ENCODE measurements at places on chromosomes 7 and 10.

DNA sequence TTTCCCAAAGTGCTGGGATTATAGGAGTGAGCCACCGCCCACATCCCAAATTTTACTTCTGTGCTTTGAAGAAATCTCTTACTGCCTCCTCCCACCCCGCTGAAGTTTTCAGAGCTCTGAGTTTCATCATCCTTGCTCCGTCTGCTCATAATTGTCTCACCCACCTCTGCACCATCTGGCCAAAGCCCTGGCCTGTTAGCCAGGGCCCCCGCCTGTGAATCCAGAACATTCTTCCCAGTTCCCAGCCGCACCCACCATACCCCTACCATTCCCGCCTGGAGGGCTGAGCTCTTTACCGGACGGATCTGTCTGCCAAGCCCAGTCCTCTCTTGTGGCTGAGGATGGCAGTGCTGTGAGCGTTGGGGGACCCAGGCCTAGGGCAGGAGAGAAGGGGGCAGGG lies 14.5 kb downstream of the SSC4D start:
- DNase-seq, result no peak

DNA sequence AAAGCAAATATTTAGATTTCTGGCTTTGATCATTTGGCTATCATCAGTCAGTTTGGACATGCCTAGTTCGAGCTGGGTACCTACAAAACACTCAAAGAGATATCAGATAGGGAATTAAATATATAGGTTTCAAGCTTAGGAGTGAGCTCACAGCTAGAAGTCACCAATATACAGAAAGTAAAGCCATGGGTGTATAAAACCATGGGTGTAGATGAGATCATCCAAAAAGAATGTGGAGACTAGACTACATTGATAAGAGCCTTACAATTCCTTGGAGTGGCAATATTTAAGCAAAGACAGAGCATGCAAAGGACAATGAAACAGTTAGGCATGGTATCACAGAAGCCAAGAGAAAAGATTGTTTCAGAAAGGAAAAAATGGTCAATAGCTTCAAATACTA lies 7.2 kb upstream of the RALA start:
- no peak for DNase-seq

GRCh38 chr10:17201794-17202116 lies 283 bp upstream of the TRDMT1 start:
- no peak for DNase-seq

DNA sequence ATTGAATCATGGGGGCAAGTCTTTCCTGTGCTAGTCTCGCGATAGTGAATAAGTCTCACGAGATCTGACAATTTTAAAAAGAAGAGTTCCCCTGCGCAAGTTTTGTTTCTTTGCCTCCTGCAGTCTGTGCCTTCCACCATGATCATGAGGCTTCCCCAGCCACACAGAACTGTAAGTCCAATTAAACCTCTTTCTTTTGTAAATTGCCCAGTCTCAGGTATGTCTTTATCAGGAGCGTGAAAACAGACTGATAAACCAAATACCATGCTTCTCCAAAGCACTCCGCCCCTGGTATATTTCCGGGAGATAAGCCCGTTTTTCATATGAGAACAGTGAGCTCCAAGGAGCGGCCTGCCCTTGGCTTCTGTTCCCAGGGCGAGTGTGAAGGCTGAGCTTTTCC lies 118.9 kb downstream of the EVX1 start:
- DNase-seq, result no peak

GRCh38 chr10:28986856-28987255 lies 302.0 kb upstream of the LYZL1 start:
- DNase-seq, result no peak

- DNase-seq, result no peak
These were observed 3.9 kb downstream of the MPP7 start for GRCh38 chr10:28298951-28299350.

GRCh38 chr10:44510379-44511115 lies 125.7 kb upstream of the CXCL12 start:
- DNase-seq, result no peak

GRCh38 chr7:68813551-68814080 lies 784.7 kb upstream of the AUTS2 start:
- DNase-seq, result no peak

GRCh38 chr10:4061441-4061951 lies 276.5 kb upstream of the KLF6 start:
- DNase-seq, result no peak

- peak; percentile 34 for DNase-seq
These were observed 421.4 kb downstream of the SDK1 start for GRCh38 chr7:3722396-3722922.

DNA sequence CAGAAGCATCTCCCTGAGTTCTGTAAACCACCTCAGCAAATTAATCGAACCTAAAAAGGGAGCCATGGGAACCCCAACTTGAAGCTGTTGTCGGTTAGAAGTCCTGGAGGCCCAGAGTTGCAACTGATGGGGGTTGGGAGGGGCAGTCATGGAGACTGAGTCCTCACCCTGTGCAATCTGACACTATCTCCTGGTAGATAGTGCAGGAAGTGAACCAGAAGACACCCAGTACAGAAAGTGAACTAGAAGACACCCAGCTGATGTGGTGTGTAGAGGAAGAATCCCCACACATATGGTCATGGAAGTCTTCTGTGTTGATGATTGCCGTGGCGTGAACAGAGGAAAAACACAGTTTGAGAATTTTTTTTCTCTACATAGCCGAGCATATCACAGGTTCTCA lies 58.8 kb upstream of the SRRM3 start:
- no peak for DNase-seq

DNA sequence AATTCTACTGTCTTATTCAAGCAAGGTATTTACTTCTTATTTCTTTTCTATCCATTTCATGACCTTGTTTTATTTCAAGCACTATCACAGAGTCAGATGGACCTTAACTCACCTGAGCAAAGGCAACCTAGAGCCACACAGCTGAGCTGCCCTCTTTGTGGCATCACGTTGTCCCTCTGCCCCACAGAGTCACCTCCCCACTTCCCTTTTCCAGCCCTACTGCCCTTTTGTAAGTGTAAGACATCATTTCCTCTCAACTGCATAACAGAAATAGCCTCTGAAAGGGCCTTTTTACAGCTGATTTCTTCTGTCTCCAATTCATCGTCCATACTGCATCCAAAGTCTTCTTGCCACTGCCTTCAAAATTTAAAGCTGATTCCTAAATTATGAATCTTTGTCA lies 946.0 kb downstream of the NRG3 start:
- DNase-seq, result no peak

DNA sequence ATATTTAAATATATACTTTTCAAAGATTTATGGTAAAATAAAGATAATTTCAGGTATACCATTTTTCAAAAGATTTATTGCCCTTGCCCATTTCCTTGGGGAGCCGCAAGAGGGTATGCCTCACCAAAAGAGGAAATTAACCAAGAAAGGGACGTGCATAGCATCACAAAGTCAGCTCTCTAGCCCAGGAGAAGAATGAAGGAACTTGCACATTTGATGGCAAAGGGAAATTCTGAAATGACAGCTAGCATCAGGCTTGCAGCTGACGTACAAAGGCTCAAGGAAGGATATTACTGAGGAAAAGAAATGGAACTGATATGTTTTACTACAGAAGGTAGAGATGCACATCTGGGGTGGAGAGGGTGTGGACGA lies 93.6 kb upstream of the RSU1 start:
- DNase-seq, result no peak

DNA sequence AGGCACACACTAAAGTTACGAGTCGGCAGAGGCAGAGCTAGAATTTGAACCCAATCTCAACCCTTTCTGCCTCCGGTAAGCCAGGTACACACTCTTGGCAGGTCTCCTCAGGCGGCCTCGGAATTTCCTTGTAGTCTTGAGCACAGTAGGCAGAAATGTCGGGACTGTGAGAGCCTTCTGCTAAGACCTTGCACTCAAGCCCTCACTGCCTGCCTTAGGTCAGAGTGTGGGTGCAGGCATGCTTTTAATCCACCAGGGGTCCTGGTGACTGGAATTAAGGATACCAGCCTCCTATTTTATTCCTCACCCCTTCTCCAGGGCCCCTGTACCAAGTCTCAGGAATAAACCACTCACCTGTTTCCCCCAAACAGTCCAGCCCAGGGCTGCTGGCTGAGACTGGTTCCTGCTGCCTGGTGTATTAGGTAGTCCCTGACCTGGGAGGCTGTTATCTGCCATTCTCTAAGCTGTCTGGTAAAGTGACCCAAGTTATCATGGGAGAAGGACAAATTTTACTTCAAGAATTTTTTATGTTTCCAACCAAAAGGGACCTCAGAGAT lies 855 bp downstream of the ATP6V1F start:
- no peak for DNase-seq

- DNase-seq, result no peak
These were observed 233.6 kb upstream of the SEMA3E start for GRCh38 chr7:83882551-83882950.

GRCh38 chr10:4359003-4359402 lies 467.0 kb upstream of the AKR1E2 start:
- DNase-seq, result no peak

GRCh38 chr10:33506838-33507661 lies 172.6 kb upstream of the NRP1 start:
- DNase-seq, result no peak

GRCh38 chr10:48725708-48726107 lies 41.0 kb downstream of the WDFY4 start:
- no peak for DNase-seq

GRCh38 chr7:100476903-100477870 lies 1.8 kb downstream of the TSC22D4 start:
- DNase-seq, result no peak

DNA sequence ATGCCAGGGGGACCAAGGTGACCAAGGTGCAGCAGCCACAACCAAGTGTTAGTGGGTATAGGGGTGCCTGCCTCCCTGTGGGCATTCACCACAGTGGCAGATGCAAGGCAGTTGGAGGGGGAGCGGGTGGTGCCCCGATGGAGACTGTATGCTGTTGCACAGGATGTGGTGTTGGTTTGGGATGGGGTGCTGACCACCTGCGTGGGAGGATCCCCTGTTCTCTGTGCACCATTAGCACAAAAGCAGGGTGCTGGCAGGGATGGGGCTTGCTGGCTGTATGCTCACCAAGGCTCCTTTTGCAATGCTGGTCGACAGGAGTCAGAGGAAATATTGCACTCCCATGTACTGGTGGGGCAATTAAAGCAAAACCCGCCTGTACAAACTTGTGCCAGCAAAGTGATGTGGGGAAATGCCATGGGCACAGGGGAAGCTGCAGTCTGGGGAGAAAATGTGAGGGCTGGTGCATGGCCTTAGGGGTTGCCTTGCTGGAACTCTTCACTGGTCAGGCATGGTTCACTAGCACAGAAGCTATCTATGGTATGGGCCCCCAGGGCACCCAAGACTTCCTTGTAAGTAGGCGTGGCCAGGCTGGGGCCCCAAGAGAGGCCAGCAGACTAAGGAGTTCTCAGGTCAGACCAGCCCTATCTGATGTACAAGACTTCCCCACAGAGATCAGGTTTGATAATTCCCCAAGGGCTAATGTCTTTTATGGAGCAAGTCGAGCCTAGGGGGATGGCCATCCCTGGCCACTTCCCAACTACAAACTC lies 51.9 kb upstream of the GNAT3 start:
- no peak for DNase-seq

DNA sequence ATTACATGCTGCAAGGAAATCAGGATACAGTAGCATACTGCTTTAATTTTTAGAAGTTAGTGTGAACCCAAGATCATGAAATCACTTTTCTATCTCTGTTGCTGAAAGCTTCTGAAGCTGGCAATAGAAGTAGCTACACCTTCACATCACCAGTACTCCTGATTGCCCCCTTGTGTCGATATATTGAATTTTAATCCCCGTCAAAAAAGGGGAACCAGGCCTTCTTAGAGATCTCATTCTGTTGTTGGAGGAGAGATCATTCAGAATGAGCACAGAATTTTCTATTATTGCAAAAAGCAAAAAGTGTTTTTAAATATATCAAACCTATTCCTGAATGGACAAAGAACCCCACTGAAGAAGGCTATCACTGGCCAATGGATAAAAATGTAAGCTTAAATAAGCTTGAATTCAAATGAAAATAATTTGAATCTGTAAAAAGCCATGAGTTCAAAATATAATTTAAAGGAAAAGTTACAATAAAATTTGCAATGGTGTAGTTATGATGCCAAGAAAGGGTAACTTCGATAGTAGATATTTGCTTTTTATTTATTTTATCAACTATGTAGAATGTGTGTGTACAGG lies 39.7 kb upstream of the TEX47 start:
- DNase-seq, result peak; percentile 26

- no peak for DNase-seq
These were observed 22.5 kb downstream of the TSPAN13 start for GRCh38 chr7:16776053-16776452.

DNA sequence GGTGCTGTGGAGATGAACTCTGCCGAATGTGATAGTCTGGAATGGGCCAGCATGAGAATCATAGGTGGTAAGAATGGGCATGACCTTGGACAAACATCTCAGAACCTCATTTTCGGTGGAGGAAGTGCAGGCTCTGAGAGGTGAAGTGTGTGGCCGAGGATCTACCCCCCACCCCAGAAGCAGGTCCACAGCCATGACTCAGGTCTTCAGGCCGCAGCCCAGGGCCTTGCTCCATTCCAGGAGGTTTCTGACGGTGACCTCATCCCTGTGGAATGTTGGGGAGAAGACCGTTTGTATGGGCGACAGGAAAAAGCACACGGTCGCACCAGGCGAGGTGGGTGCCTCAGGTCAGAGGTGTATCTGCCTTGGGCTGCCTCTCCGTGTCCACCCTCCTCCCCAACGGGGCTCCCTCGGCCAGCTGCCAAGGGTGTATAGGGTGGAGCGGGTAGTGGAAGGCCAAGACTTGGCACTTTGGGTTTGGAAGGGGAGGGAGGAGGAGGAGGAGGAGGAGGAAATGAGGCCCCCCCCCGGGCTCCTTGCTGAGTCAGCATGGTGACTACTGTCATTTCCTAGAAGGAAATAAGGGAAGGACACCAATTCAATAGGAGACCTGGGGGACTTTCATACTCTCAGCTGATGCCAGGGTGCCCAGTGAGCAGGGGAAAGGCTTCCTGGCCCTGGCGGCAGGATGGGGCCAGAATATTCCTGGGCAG lies 168.0 kb upstream of the RHEB start:
- no peak for DNase-seq

DNA sequence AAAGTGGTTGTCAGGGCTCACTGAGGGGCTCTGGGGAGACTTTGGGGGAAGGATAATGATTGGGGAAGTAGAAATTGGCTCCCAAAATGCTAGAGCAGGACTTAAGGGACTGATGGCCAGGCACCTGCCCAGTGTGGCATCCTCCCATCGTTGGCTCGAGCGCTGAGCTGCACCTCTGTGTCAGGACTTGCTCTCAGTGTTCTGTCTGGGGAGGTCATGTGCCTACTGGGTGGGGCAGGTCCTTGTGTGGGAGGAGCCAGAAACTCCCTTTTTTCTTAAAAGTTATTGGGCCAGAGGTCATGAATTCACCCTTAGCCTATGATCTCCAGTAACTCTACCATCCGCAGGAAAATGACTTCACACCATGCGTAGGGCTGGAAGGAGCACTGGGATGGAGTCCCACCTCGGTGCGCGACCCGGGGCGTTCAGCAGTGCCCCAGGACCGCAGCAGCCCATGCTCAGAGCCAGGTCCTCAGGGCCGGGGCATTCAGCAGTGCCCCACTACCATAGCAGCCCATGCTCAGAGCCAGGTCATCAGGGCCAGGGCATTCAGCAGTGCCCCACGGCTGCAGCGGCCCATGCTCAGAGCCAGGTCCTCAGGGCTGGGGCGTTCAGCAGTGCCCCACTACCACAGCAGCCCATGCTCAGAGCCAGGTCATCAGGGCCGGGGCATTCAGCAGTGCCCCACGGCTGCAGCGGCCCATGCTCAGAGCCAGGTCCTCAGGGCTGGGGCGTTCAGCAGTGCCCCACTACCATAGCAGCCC lies 221.9 kb downstream of the EBF3 start:
- DNase-seq, result no peak
